ENCODE measurements at places on chromosomes 5 and 9.

DNA sequence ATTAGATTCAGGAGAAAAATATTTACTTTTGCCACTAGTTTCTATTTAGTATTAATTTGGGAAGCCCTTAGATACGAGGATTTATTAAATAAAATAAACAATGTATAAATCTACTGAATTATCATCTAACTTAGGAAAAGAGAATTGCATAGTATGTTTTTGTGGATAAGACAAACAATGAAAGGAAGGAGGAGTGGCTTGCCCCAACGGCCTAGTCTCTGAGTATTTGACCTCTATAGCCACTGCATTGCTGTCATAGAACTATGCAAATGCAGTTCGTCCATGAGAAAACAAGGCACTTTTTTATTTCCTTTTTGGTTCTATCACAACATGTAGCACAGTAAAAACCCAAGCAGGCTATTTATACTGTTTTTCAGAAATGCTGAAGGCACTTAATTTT lies 321.2 kb upstream of the CCNH start:
- no peak for DNase-seq

DNA sequence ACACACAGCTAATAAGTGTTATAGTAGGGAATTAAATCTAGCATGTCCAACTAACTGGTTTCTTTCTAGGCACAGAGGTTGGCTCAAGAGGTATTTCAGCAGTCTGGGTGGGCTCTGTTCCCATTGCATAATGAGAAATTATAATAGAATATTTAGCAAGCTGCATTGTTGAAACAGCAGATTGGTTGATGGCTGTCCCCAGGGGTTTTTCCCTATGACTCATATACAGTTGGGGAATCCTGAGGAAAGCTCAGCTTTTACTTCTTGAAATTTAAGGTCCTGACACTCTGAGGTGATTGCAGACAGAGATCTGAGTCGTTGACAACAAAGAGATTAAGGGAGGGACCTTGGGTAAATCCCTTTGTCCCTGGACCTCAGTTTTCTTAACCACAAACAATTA lies 38.3 kb upstream of the TNFSF8 start:
- DNase-seq: no peak

- DNase-seq: no peak
These were observed 48.0 kb downstream of the ZNF366 start for GRCh38 chr5:72459089-72459661.

GRCh38 chr5:79847561-79847960 lies 143.5 kb downstream of the MTX3 start:
- no peak for DNase-seq

GRCh38 chr5:96024683-96025475 lies 63.2 kb upstream of the ELL2 start:
- DNase-seq: no peak

- peak; percentile 77 for DNase-seq
These were observed 23.6 kb downstream of the CMBL start for GRCh38 chr5:10283927-10284635.

DNA sequence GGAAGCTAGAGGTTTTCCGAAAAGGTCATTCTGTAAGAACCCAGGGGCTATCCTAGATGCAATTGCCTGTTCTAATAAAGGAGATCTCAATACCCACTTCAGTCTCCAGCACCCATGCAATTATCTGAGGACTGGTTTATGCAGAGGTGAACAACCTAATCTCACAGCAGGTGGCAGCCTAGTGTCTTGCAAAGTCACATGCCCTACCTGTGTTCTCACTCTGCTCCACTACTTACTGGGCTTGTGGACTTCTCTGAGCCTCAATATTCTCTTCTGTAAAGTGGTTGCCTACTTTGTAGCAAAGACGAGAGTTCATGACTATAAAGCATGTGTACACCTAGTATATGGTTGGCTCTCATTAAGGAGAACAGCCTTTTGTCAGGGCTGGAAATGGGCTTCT lies 21.0 kb upstream of the ALDH1B1 start:
- peak; percentile 52 for DNase-seq

DNA sequence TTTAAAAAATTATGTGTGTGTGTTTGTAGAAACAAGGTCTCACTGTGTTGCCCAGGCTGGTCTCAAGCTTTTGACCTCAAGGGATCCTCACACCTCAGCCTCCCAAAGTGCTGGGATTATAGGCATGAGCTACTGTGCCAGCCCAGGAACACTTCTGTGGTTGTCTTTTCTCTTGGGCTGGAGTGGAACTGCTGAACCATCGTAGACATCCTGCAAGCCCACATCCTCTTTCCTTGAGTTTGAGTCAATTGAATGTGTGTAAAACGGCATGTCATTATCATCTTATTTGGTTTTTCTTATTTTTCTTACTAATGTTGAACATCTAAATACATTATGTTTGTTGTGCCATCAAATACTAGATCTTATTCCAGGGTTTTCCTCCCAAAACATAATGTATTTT lies 40.0 kb downstream of the EHMT1 start:
- no peak for DNase-seq

DNA sequence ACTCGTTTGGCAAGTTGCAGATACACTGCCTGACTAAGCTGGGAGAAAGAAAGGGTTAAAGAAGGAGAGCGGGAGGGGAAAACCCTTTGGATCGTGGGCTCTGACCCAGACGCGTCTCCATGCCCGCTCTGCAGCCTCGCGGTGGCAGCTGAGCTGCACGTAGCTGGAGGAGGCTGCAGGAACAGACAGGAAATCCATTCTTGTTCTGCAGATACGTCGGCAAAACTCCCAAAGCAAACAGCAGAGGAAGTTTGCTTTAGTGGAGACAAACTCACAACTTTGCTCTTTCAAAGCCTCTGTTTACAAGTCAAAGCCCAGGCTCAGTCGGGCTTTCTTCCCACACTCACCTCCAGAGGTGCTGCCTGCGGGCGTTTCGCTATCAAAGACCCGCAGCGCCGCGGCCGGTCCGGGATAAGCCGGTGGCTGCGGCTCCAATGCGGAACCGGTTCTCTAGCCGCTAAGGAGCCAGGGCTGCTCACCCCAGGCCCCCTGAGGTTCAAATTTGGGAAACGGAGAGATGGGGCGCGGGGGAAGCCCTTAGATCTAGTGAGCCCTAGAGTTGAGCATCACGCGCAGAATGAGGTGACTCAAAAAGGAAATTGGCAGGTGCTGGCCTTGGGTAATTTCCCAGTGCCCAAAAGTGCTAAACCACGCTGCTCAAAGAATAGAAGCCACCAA lies 60.7 kb downstream of the MAT2B start:
- peak; percentile 6 for DNase-seq

GRCh38 chr5:76735762-76736545 lies 20.0 kb downstream of the F2R start:
- no peak for DNase-seq

DNA sequence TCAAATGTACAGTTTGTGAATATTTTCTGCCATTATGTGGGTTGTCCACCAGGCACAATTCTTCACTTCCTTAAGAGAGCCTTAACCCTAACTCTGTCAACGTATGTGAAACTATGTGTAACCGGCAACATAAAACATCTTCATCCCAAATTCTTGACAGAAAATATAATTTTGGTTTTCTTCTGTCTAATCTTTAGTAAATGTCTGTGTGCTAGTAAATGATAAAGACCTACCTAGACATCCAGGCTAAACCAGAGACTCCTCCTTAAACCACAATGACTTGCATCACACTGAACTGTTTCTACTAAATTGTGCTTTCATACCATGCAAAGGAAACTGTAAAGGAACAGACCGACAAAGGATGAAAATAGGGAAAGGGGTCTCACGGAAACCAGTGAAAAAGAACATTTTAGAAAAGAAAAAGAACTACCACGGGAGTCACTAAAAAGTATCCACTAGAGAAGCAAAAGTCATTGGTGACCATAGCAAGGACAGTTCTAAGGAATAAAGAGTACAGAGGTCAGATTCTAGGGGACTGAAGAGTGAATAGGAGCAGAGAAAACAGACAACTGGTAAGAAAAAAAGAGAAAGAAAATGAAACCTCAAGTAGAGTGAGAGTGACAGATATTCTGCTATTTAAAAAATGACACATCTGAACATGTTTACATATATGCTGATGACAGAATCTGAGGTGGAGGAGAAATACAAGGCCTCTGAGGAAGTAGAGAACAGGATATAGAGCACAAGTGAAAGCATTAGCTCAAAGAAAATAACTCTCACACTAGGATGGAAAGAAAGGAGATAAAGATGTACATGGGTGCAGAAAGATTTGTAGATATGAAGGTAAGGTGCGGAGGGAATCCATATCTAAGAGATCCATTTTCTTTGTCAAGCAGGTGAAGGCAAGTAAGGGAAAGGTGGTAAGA lies 49.4 kb downstream of the FNIP1 start:
- DNase-seq: peak; percentile 30

GRCh38 chr5:149224282-149224681 lies 47.4 kb upstream of the AFAP1L1 start:
- no peak for DNase-seq

DNA sequence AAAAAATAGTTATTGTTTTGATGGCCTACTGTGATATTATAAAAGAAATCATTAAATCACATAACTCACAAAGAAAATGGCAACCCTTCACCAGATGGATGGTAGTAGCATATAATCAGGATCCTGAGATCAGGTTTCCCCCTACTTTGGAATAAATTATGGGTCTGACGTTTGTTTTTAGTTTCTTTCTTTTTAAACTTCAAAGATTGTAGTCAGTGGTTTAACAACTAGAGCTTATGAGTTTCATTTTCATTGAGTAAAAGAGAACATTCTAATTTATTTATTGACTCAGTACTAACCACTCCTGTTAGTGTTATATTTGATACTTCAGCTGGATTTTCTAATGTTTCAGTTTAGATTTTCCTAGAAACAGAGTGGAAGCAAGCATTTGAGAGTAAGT lies 218.0 kb upstream of the PCSK5 start:
- no peak for DNase-seq

GRCh38 chr5:25891691-25892090 lies 1146.7 kb downstream of the CDH9 start:
- DNase-seq: no peak

GRCh38 chr5:17918373-17919104 lies 284.3 kb downstream of the TAF11L14 start:
- no peak for DNase-seq

- no peak for DNase-seq
These were observed 439 bp upstream of the DDX46 start for GRCh38 chr5:134758176-134758503.

- no peak for DNase-seq
These were observed 37.2 kb upstream of the ADAMTS2 start for GRCh38 chr5:179382486-179382885.

GRCh38 chr5:180135967-180136629 lies 64.5 kb upstream of the RNF130 start:
- DNase-seq: no peak

GRCh38 chr5:160496784-160497183 lies 75.1 kb downstream of the PTTG1 start:
- no peak for DNase-seq

- DNase-seq: peak; percentile 14
These were observed 23.1 kb upstream of the TDRD7 start for GRCh38 chr9:97388721-97389238.

- no peak for DNase-seq
These were observed 32.0 kb downstream of the SAR1B start for GRCh38 chr5:134600600-134600999.

GRCh38 chr9:116639251-116639741 lies 47.8 kb upstream of the TRIM32 start:
- no peak for DNase-seq

DNA sequence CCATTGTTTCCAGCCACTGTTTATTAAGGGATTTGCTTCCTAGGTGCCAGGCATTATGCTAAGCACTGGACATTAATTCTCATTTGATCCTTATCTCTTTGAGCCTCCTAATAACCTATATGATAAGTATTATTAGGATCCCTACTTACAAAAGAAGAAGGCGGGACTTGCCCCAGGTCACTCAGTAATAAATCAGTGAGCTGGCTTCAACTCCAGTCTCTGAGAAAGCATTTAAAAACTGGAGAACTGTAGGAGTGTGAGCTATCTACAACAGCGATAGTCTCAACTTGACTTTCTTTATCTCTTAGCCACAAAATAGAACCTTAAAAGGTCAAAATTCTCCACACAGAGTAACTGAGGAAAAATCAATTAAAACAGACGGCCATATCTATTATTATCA lies 155.0 kb downstream of the GNAQ start:
- DNase-seq: no peak

GRCh38 chr9:130844044-130844451 lies 9.0 kb downstream of the ABL1 start:
- DNase-seq: no peak

- no peak for DNase-seq
These were observed 204.7 kb upstream of the MPDZ start for GRCh38 chr9:13484186-13484585.

- no peak for DNase-seq
These were observed 150.1 kb downstream of the KDM4C start for GRCh38 chr9:6907772-6908381.
